ENCODE measurements at places on chromosomes 12 and 14. TPM values are rescaled to one million over a fixed set of nuclear protein-coding genes. Genes with fewer than 3 reads are reported as not detected.

DNA sequence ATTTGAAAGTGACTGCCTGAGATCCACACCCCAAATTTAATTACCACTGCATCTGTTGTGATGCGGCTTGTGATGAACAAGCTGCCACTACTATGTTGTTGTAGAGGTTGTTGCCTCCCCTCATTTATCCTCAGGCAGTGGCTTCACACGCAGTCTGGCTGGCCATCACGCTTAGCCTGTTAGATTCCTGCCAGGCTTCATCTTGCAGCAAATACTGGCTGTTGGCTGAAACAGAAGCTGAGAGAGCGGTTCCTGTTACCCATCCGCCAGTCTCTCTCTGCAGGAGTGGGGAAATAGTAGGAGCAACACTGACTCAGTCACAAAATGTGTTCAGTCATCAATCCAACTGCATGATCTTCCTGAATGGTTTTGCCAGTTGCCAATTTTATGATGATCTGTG, 934.4 kb downstream of the FLRT2 start:
- H3K4me3 ChIP-seq: no peak overlapping the region
- no peaks in the 10 kb centered on the region for H3K27me3 ChIP-seq
- H3K4me1 ChIP-seq: no peaks in the 10 kb centered on the region
- H3K36me3 ChIP-seq: no peaks in the 10 kb centered on the region
- peak; percentile 0 for DNase-seq

GRCh38 chr12:63083046-63083445, 68.0 kb downstream of the AVPR1A start:
- no peaks in the 10 kb centered on the region for H3K4me1 ChIP-seq
- no peak for DNase-seq
- no peak overlapping the region for H3K27ac ChIP-seq

- no peak for DNase-seq
- no peaks in the 10 kb centered on the region for H3K36me3 ChIP-seq
- no peaks in the 10 kb centered on the region for H3K4me1 ChIP-seq
- no peak overlapping the region for H3K4me3 ChIP-seq
- no peak overlapping the region for H3K27ac ChIP-seq
These were observed 84.1 kb downstream of the TTC7B start for GRCh38 chr14:90732139-90732538.

DNA sequence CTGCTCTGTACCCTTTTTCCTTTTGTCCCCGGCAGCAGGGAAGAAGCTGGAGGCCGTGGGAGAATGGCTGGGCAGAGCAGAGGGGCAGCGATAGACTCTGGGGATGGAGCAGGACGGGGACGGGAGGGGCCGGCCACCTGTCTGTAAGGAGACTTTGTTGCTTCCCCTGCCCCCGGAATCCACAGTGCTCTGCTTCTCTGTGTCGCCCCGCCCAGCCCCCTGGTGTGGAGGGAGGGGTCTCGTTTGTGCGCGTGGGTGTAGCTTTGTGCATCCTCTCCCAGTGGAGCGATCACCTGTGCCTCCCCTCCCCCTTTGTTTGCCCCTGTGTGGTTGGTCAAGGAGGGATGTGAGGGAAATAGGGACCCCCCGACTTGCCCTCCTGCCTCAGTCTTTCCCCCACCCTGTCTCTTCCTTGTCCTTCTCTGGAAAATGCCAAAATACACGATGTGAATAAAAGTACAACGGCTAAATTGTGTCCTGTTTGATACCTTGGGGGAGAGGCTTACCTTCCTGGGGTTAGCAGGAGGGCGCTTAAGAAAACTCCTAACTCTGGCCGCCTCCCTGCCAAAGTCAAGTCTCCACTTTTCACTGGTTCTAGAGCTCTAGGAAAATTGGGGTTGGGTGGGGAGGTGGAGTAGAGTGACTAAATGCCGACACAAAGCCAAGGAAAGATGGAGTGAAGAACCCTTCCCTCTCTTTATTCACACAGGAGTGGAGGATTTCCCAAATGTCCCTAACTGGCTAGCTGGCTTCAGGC, 990 bp upstream of the TPI1 start:
- no peaks in the 10 kb centered on the region for H3K27me3 ChIP-seq
- DNase-seq: no peak
- peaks cover 27% of the 10 kb centered on the region for H3K36me3 ChIP-seq
- peaks cover 31% of the 10 kb centered on the region for H3K4me1 ChIP-seq
- H3K27ac ChIP-seq: peak overlapping the region; percentile 51

DNA sequence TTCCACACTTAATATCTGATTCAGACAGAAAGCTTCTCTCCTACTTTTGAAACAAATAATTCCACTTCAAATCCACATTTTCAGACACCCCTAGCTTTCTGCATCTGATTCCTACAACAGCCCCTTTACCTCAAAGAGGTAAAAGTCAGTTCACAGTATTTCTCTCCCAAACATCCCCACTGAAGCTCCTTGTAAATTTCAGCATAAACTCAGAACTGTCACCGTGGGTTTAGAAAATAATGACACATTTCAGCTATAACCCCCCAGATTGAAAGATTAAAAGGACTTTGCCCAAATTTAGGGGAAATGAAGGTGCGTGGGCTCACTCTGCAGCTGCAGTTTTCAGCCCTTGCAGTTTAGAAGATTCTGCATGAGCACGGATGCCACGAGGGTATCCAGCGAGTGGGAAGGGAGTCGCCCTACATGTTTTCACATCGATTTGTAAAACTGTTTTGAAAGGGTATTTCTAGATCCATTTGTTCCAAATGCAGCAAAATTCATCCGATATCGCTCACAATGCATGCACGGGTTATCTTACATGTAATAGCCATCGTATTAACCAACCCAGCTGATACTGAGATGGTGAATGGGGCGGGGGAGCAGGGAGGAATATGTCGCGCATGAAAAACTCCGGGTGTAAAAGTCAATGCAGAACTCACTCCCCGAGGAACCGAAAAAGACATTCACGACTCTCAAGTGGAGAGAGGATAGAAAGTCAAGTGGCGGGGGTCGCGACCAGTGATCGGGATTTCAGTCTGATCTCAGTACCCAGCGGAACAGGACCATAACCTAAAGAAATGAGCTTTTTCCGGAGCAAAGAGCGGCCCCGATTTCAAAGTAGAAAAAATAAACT, 5.0 kb upstream of the CCND2 start:
- peak; percentile 8 for DNase-seq
- peaks cover 88% of the 10 kb centered on the region for H3K27me3 ChIP-seq
- H3K36me3 ChIP-seq: no peaks in the 10 kb centered on the region
- no peaks in the 10 kb centered on the region for H3K4me1 ChIP-seq
- no peak overlapping the region for H3K27ac ChIP-seq

DNA sequence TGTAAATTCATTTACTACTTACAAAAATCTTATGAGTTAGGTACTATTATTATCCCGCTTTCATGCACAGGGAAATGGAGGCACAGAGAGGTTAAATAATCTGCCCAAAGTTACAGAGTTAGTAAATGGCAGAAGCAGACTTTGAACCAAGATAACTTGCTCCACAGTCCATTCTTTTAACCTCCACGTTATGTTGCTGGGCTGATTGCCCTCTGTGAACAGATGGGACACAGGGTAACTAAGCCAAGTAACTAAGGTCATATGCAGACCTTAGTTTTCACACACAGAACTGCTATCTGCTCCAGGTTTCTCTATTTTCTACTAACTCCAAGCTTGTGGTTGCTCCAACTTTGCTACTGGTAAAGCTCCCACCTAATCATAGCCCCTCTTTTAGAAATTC, 147.1 kb upstream of the IFNG-AS1 start:
- no peaks in the 10 kb centered on the region for H3K36me3 ChIP-seq
- H3K4me1 ChIP-seq: no peaks in the 10 kb centered on the region

GRCh38 chr12:84764001-84764400, 148.6 kb downstream of the SLC6A15 start:
- H3K36me3 ChIP-seq: no peaks in the 10 kb centered on the region
- H3K4me1 ChIP-seq: peaks cover 29% of the 10 kb centered on the region
- H3K27me3 ChIP-seq: no peaks in the 10 kb centered on the region

Gene PLEK2
- 11.4 TPM for polyA plus RNA-seq

Gene SOAT2
- 0.33 TPM for polyA plus RNA-seq

Gene TPH2
- not detected for polyA plus RNA-seq
